ENCODE measurements at places on chromosomes 16 and 17.

- DNase-seq: no peak
Measured at GRCh38 chr16:8963010-8963820, 491 bp downstream of the USP7 start.

- DNase-seq: no peak
Measured at GRCh38 chr17:79897243-79898063, 58.2 kb upstream of the CBX4 start.

DNA sequence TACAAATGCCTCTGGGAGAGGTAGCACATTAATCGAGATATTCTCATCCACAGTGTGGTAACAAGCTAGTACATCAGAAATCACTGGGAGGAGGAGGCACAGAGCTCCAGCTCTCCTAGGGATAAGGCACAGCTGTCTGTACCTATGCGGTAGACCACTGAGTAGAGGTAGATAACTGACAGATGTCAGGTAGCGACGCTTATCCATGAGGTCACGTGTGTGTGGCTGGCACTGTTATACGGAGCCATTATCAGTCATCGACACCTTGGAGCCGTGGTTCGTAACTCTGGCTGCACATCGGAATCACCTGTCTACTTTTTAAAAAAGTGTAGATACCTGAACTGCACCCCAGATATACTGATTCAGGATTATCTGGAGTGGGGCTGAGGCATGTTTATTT lies 102.4 kb downstream of the SNX11 start:
- DNase-seq: no peak

DNA sequence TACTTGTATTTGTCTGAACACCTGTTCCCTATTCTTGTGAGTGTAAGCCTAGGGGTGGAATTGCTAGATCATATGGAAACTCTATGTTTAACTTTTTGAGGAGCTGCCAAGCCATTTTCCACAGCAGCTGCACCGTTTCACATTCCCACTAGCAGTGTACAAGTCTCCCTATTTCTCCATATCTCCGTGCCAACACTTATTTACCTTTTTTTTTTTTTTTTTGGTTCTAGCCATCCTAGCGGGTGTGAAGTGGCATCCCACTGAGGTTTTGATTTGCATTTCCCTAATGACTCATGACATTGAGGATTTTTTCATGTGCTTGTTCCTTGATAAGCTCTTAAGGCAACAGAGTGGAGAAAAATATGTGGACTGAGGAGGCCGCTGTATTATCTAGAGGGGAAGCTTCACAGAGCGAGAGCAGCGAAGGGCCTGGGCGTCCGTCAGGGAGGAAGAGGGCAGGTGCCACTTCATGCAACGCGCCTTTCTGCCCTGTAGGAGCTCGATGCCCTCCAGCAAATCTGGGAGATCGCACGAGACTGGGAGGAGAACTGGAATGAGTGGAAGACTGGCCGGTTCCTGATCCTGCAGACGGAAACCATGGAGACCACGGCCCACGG lies 50.0 kb downstream of the DNAH2 start:
- DNase-seq: no peak

GRCh38 chr16:23580391-23580790 lies 15.7 kb downstream of the NDUFAB1 start:
- DNase-seq: no peak

DNA sequence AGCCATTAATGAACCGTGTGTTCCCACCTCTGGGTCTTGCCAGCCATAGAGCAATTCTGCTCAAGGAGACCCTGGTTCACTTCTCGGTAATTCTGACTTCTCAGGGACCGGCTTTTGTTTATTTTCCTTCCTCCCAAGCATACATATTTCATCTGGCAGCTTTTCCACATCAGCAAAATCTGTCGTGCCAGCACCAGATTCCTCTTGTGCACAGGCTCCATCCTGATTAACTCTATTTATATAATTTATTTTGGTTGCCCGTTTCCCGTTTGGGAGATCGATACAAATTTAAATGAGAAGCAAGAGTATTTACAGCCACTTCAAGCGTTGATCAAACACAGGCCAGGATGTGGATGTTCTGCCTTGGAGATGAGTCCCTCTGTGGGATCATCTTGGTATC lies 161.9 kb upstream of the XYLT1 start:
- no peak for DNase-seq

DNA sequence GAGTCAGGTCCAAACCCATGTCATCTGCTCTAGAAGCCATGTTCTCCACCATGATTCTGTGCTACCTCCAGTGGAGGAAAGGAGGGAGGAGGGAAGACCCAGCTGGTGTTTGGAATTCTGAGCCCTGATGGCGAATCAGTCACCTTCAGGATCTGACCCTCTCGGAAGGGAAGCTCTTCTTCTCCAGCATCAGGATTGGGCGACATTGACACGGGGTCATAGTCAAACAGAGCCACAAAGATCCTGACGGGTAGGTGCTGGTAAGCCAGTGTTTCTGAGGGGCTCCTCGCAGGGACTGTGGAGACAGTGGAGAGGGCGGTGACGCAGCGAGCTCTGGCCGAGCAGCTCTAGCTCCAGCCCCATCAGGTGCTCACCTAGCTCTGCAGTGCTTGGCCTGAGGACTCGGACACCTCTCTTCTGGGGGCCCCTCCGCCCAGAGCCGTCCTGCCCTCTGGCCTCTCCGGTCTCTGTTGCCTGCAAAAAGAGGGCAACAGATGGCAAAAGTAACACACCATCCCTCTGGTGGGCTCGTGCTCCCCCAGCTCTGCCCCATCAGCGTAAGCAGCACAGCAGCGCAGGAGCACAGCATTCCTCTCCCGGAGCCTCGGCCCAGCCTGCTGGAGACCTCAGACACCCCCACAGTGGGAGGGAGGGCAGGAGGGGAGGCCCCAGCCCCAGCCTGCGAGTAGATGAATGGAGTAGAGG lies 21.0 kb downstream of the TSPOAP1 start:
- DNase-seq: no peak

DNA sequence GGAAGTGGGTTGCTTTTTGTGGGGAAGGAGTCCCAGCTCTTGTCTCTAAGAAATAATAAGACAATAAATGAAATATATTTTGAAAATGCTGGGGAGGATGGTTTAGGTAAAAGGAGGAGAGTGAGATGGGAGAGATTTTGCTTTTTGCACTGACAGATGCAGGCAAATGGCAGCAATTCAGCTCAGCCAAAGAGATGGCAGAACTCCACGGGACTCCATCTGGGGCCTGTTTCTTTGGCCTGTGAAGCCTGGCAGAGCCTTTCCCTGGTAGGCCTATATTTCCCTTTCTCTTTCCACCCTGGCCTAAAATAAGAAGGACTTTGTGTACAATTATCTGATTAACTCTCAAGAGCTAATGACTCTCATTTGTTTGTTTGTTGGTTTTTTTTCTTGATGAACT lies 1525.1 kb downstream of the CDH11 start:
- DNase-seq: no peak

GRCh38 chr17:32285306-32285705 lies 19.7 kb downstream of the RHBDL3 start:
- DNase-seq: no peak

- DNase-seq: no peak
Measured at GRCh38 chr17:52995881-52996280, 826.8 kb upstream of the KIF2B start.

- DNase-seq: no peak
Measured at GRCh38 chr17:20063665-20064648, 54.8 kb downstream of the SPECC1 start.

DNA sequence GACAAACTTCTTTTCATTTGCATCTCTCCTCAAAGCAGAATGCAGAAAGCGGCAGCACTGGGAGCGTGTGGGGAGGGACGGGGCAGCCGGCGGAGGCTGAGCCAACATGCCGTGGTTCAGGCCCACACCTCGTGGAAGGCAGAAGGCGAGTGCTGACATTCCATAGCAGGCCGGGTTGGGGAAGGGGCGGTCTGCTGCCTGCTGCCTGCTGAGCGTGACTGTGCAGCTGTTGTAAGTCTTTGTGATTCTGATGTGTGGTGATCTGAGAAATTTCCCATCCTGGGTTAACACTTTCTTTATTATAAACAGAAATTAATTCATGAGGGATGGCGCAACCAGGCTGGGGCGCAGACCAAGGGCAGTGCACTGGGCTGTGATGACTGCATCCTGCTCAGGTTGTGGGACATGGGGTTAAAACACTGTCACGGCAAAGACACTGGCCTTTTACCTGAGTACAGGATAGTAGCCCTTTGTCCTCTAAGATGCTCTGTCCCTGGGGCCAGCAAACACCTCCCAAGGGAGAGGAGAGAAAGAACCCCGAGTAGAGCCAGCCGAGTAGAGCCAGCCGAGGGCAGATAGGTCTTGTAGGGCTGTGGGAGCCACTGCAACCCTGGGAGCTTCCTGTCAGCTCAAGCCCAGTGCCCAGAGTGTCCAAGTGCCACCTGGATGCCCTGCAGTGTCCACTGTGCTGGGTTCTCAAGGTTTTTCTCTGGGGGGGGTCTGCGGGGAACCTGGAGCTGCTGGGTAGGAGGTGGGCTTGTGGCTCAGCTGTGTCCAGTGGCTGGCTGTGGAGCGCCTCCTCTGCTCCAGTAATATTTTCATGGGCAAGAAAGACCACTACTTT lies 8.8 kb upstream of the DNASE1 start:
- DNase-seq: peak; percentile 39

GRCh38 chr16:85354686-85355514 lies 242.6 kb upstream of the CIBAR2 start:
- peak; percentile 79 for DNase-seq

DNA sequence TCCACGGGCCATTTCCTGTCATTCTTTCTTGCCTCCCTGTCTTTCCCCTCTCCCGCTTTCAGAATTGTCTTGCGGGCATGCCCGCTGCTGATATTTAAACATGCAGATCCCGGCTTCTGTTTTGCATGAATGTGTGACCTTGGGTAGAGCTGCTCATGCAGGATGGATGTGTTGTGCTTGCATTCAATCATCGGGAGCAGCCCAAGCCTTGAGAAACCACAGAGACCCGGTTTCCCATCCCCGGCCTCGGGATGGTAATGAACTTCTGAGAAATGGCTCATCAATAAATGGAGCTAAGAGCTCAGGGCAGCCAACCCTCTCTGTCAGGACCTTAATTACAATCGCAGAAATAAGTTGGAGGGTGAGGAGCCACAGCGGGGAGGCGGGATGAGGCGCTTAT lies 303.7 kb upstream of the TNRC6C start:
- DNase-seq: no peak

GRCh38 chr16:23124315-23124714 lies 24.9 kb downstream of the USP31 start:
- no peak for DNase-seq

DNA sequence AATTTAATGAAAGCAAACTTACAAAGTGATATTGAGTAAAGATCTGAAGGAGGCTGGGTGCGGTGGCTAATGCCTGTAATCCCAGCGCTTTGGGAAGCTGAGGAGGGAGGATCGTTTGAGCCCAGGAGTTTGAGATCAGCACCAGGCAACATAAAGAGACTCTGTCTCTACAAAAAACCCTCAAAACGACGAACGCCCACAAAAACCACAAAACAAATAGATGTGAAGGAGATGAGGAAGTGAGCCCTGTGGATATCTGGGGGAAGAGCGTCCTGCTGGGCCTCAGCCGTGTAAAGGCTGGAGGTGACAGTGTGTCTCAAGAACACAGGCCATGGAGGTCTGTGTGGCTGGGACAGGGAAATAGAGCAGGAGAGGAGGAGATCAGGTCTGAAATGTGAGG lies 68.8 kb downstream of the ITFG1 start:
- no peak for DNase-seq

GRCh38 chr16:89458551-89458950 lies 31.8 kb downstream of the ANKRD11 start:
- no peak for DNase-seq

GRCh38 chr17:34261568-34262337 lies 6.7 kb downstream of the CCL2 start:
- no peak for DNase-seq

DNA sequence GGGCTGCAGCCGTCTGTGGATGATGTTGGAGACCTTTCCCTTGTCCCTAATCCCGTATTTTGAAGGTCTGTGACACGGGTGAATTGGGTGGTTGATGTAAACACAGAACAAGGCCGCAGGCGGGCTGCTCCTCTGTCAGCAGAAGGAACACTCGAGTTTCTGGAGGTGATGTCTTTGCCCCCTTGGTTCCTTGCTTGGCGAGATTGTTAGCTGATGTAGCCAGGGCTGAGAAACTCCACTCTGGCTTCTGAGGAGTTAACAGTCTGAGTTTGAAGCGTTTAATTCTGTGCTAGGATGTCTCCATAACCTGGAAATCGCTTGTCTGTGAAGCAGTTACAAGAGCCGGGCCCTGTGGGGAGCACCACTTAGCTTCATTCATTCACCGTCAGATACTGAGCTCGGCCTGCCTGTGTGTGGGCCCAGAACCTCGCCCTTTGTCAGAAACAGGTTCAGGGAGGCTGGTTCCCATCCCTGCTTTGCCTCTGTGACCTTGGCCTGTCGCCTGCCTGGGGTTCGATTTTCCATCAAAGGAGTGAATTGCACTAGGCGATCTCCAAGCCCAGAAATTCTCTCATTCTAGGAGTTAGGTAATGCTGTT lies 1.3 kb downstream of the MAPK8IP3 start:
- DNase-seq: no peak

GRCh38 chr17:1710807-1711553 lies 803 bp upstream of the TLCD2 start:
- DNase-seq: no peak

- DNase-seq: no peak
Measured at GRCh38 chr17:34414339-34414738, 51.3 kb upstream of the CCL1 start.

DNA sequence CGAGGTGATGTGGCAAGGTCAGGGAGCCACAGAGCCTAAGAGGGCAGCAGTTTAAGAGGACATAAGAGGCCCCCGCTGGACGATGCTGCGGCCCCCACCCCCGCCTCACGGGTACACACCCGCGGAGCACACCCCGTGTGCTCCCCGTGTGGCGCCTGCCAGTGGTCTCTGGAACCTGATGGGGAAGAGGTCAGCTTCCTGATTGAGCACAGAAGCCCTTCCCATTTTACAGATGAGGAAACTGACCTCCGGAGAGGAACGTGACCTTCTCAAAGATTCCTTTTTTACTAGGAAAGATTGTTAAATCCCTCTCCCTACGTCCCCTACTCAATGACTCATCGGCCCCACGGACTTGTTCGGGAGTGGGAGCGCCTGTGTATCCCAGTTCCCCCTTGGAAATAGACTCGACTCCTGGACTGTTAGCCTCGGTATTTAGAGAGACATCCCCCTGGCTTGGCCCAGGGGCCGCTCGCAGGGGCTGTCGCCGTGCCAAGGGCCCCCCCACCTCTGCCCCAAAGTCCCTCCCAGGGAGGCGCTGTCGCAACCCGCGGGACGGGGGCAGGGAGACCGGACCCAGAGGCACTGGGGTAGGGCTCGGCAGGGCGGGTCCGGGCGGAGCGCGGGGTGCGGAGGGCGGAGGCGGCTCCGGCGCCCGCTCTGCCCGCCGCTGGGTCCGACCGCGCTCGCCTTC lies at the start of gene ABCC3:
ABCC3 (plus strand) TSS at position 658 of the 691 bp plus-strand sequence. CDS start 56 bp downstream, outside the sequence.
- no peak for DNase-seq

GRCh38 chr17:18157354-18157985 lies 26.2 kb upstream of the ALKBH5 start:
- no peak for DNase-seq
